Smooth muscle cell of the pulmonary artery (primary cell): ENCODE measurements at places on chromosomes 7 and 10. TPM values are rescaled to one million over a fixed set of nuclear protein-coding genes. Genes with fewer than 3 reads are reported as not detected.

Gene AHCYL2
- total RNA-seq, result 13.2 and 16.3 TPM in 2 replicates

Gene DDC
- not detected in 2 replicates for total RNA-seq

Gene SMNDC1
- total RNA-seq, result 8.9 and 9.3 TPM in 2 replicates

Gene RGR
- total RNA-seq, result not detected in 2 replicates

Gene CNTNAP2
- total RNA-seq, result under 0.01 TPM in 1 of 2 replicates, not detected in the other

Gene PLEKHS1
- total RNA-seq, result not detected in 2 replicates

Gene SEMA3D
- 11.8 and 22.5 TPM in 2 replicates for total RNA-seq

Gene AQP1
- total RNA-seq, result 71.5 and 335 TPM in 2 replicates
